Prostate gland (tissue), 2 donors: ENCODE measurements at places on chromosomes 3 and 15. TPM values are rescaled to one million over a fixed set of nuclear protein-coding genes. Genes with fewer than 3 reads are reported as not detected.

DNA sequence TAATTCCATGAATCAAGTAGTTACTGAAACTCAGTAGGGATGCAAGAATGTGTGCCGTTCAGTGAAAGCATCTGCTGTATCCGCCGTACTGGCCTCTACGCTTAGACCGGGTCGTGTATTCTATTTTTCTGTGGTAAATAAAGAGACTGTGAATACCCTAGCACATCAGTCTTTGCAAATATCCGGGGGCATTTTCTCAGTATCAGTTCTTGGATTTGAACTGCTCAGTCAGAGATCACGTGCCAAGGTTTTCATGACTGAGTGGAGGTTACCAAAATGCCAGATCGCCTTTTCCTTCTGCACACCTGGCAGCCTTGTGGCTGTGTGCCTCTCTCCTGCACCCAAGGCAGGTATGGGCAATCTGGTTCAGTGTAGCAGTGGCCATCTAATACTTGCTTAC is 377.0 kb downstream of the OCA2 start:
- H3K36me3 ChIP-seq, result no peaks in the 10 kb centered on the region
- no peak overlapping the region for H3K27ac ChIP-seq
- no peak overlapping the region for H3K4me3 ChIP-seq
- no peaks in the 10 kb centered on the region for H3K27me3 ChIP-seq

- no peak overlapping the region for H3K4me3 ChIP-seq
- no peaks in the 10 kb centered on the region for H3K36me3 ChIP-seq
- DNase-seq, result no peak
- H3K27ac ChIP-seq, result no peak overlapping the region
Measured at GRCh38 chr3:136380530-136380929, 130.4 kb downstream of the PCCB start.

GRCh38 chr3:101077361-101078011 is 84.3 kb upstream of the ABI3BP start:
- no peaks in the 10 kb centered on the region for H3K4me1 ChIP-seq
- no peaks in the 10 kb centered on the region for H3K36me3 ChIP-seq
- no peak for DNase-seq
- no peaks in the 10 kb centered on the region for H3K27me3 ChIP-seq

- no peak for DNase-seq
- H3K36me3 ChIP-seq, result no peaks in the 10 kb centered on the region
- H3K27ac ChIP-seq, result peak overlapping the region; percentile 55
Measured at GRCh38 chr3:149368674-149369497, 8.6 kb downstream of the TM4SF1 start.

DNA sequence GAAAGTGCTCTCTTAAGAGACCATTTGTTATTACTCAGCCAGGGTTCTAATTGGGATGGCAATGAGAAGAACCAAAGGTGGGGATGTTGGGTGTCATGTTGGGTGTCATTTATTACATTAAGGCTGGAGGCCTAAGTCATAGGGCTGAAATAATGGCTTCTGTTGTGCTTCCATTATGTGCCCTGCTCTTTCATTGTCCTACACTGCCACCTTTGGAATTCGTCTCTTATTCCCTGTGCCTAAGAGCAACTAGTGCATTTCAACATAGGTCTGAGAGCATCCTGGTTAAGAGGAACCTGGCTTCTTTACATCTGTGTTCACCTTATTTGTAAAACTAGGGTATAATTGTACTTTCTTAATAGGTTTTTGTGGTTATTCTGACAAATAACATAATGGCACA is 32.2 kb downstream of the RIOX2 start:
- no peaks in the 10 kb centered on the region for H3K27me3 ChIP-seq
- no peaks in the 10 kb centered on the region for H3K36me3 ChIP-seq
- no peaks in the 10 kb centered on the region for H3K4me1 ChIP-seq
- DNase-seq, result no peak

DNA sequence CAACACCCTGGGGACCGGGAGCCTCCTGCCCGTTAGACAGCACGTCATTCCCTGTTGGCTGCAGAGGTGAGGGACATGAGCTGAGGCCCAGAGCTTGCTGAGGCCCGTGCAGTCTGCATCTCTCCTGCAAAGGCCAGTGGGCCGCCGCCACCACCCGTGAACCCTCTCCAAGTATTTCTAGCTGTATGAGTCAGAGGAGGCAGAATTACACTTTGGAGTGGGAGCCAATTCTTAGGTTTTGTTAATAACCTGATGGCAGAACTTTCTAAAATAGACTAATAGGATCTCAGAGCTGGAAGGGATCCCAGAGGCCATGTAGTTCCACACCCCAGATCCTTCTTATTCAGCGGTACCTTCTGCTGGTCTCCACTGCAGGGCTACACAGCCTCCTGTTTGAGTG is 335.2 kb upstream of the CTDSPL start:
- DNase-seq, result peak; percentile 50
- no peak overlapping the region for H3K4me3 ChIP-seq
- H3K4me1 ChIP-seq, result no peaks in the 10 kb centered on the region
- no peaks in the 10 kb centered on the region for H3K36me3 ChIP-seq
- H3K27ac ChIP-seq, result no peak overlapping the region
- H3K27me3 ChIP-seq, result no peaks in the 10 kb centered on the region

DNA sequence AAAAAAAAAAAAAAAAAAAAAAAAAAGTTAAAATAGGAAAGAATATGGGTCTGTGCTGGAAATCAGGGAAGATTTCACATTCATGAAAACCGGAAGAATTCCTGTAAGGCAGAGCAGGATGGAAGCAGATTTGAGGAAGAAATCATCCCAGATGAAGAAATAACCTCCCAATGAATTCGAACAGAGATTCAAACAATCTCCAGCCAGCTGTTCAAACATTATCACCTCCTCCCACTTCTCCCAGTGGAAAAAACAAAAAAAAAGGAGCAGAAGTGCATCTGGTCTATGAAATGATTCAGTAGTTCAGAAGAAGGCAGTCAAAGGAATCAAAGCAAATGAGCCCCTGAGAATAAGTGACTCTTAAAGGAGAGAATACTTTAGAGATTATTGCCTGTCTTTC is 33.1 kb downstream of the CP start:
- H3K36me3 ChIP-seq, result no peaks in the 10 kb centered on the region
- DNase-seq, result no peak
- no peak overlapping the region for H3K27ac ChIP-seq
- no peak overlapping the region for H3K4me3 ChIP-seq
- H3K4me1 ChIP-seq, result no peaks in the 10 kb centered on the region
- no peaks in the 10 kb centered on the region for H3K27me3 ChIP-seq

- no peaks in the 10 kb centered on the region for H3K4me1 ChIP-seq
- H3K36me3 ChIP-seq, result no peaks in the 10 kb centered on the region
Measured at GRCh38 chr3:190718097-190718496, 144.4 kb downstream of the GMNC start.

- H3K27me3 ChIP-seq, result no peaks in the 10 kb centered on the region
- no peaks in the 10 kb centered on the region for H3K4me1 ChIP-seq
- no peak overlapping the region for H3K27ac ChIP-seq
- H3K36me3 ChIP-seq, result no peaks in the 10 kb centered on the region
- DNase-seq, result no peak
Measured at GRCh38 chr3:77467702-77468625, 428.1 kb downstream of the ROBO2 start.

- no peak overlapping the region for H3K4me3 ChIP-seq
- H3K27ac ChIP-seq, result no peak overlapping the region
Measured at GRCh38 chr15:40438712-40439111, 2.0 kb upstream of the BAHD1 start.

GRCh38 chr3:69012800-69013252 is 658 bp downstream of the EOGT start:
- no peaks in the 10 kb centered on the region for H3K36me3 ChIP-seq
- H3K4me3 ChIP-seq, result peak overlapping the region; percentile 76
- H3K27me3 ChIP-seq, result no peaks in the 10 kb centered on the region
- DNase-seq, result peak; percentile 20
- H3K27ac ChIP-seq, result peak overlapping the region; percentile 97
- H3K4me1 ChIP-seq, result peaks cover 9% of the 10 kb centered on the region

- H3K4me3 ChIP-seq, result no peak overlapping the region
- no peak overlapping the region for H3K27ac ChIP-seq
- H3K27me3 ChIP-seq, result no peaks in the 10 kb centered on the region
- no peaks in the 10 kb centered on the region for H3K4me1 ChIP-seq
- DNase-seq, result no peak
Measured at GRCh38 chr15:40050788-40051470, 11.9 kb upstream of the SRP14 start.

GRCh38 chr15:70327856-70328678 is 230.3 kb upstream of the TLE3 start:
- no peaks in the 10 kb centered on the region for H3K36me3 ChIP-seq
- H3K27ac ChIP-seq, result no peak overlapping the region
- H3K27me3 ChIP-seq, result no peaks in the 10 kb centered on the region
- H3K4me3 ChIP-seq, result no peak overlapping the region
- DNase-seq, result no peak

DNA sequence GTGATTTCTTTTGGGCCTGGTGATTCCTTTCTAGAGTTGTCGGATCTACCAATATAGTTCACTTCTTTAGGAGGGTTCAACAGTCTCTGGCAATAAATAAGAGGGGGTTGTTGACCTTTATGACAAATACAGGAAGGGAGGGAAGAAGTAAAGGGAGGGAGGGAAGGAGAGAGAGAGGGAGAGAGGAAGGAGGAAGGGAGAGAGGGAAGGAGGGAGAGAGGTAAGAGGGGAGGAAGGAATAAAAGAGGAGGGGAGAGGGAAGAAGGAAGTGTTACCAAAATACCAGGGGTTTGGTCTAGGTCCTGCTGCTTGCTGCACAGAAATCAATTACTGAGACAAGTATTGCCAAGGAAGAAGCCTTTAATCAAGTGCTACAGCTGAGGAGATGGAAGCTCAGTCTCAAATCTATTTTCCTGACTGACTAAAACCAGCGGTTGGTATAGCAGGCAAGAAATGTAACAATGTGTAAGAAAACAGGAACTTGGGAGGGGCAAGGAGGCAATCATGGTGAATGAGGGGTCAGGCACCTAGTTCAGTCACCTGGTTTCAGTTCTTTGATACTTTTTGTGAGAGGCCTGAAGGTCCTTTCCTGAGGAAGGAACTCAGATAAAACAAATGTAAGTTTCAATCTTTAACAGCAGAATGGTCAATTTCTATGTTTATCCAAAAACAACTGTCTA is 14.1 kb upstream of the TMEM40 start:
- no peak overlapping the region for H3K4me3 ChIP-seq
- no peaks in the 10 kb centered on the region for H3K4me1 ChIP-seq
- no peak overlapping the region for H3K27ac ChIP-seq
- H3K27me3 ChIP-seq, result no peaks in the 10 kb centered on the region
- DNase-seq, result no peak
- H3K36me3 ChIP-seq, result no peaks in the 10 kb centered on the region

DNA sequence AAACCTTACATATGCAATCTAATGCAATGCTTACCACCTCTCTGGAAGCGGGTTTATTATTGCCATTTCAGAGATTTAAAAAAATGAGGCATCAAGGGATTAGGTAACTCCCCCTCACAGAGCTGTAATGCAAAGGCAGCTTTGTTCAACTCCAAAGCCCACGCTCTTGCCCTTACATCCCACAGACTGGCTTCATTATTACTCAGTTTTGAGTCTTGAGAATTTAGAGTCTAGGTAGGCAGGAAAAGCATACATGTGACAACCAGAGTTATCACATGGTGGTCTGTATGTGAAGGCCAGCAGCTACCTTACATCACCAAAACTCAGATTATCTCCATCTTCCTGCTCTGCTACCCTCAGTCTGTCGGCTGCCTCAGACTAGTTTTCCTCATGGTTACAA is 326.9 kb downstream of the UACA start:
- DNase-seq, result no peak
- no peaks in the 10 kb centered on the region for H3K27me3 ChIP-seq
- no peak overlapping the region for H3K4me3 ChIP-seq
- H3K36me3 ChIP-seq, result no peaks in the 10 kb centered on the region

- no peaks in the 10 kb centered on the region for H3K36me3 ChIP-seq
- H3K4me1 ChIP-seq, result no peaks in the 10 kb centered on the region
- H3K27me3 ChIP-seq, result no peaks in the 10 kb centered on the region
- H3K27ac ChIP-seq, result no peak overlapping the region
- DNase-seq, result no peak
Measured at GRCh38 chr3:129614927-129615363, 8.5 kb upstream of the PLXND1 start.

- H3K36me3 ChIP-seq, result no peaks in the 10 kb centered on the region
- no peak overlapping the region for H3K4me3 ChIP-seq
- H3K27ac ChIP-seq, result no peak overlapping the region
- no peaks in the 10 kb centered on the region for H3K4me1 ChIP-seq
- no peak for DNase-seq
Measured at GRCh38 chr15:36936613-36937012, 163.7 kb downstream of the MEIS2 start.

GRCh38 chr15:60264566-60264965 is 133.2 kb downstream of the ANXA2 start:
- H3K27ac ChIP-seq, result peak overlapping the region; percentile 2
- no peaks in the 10 kb centered on the region for H3K36me3 ChIP-seq
- H3K27me3 ChIP-seq, result no peaks in the 10 kb centered on the region
- no peak overlapping the region for H3K4me3 ChIP-seq
- DNase-seq, result peak; percentile 9
- no peaks in the 10 kb centered on the region for H3K4me1 ChIP-seq

GRCh38 chr3:38325256-38325655 is 21.3 kb upstream of the XYLB start:
- no peak for DNase-seq
- no peaks in the 10 kb centered on the region for H3K36me3 ChIP-seq
- H3K27ac ChIP-seq, result no peak overlapping the region
- no peaks in the 10 kb centered on the region for H3K4me1 ChIP-seq

DNA sequence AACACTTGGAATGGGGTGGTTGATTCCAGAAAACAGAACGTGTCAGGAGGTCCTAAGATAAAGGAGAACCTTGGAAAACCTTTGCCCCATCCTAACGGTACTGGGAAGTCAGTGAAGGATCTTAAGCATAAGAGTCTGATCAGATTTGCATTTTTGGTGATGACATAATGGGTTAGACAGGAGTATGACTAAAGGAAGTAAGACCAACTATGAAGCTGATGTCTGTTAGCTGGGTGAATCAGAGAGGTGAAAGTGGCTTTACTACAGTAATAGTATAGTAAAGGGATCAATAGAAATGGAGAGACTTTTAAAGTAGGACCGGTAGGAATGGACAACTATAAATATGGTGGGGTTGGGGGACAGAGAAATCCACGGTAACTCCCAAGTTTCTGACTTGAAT is 12.6 kb downstream of the GTF2A2 start:
- no peaks in the 10 kb centered on the region for H3K27me3 ChIP-seq
- no peak overlapping the region for H3K27ac ChIP-seq
- H3K4me3 ChIP-seq, result no peak overlapping the region
- no peaks in the 10 kb centered on the region for H3K4me1 ChIP-seq

GRCh38 chr15:62559381-62559733 is 394.3 kb upstream of the C2CD4B start:
- H3K4me3 ChIP-seq, result no peak overlapping the region
- H3K27me3 ChIP-seq, result no peaks in the 10 kb centered on the region
- H3K27ac ChIP-seq, result no peak overlapping the region
- DNase-seq, result no peak
- peaks cover 10% of the 10 kb centered on the region for H3K4me1 ChIP-seq

GRCh38 chr3:104514776-104515175 is 851.9 kb upstream of the ALCAM start:
- no peak for DNase-seq
- no peaks in the 10 kb centered on the region for H3K36me3 ChIP-seq
- no peak overlapping the region for H3K4me3 ChIP-seq
- no peaks in the 10 kb centered on the region for H3K27me3 ChIP-seq
- H3K4me1 ChIP-seq, result no peaks in the 10 kb centered on the region

Gene CPN2
- not detected for total RNA-seq

Gene CATSPER2
- total RNA-seq, result 3.5 TPM

Gene SERINC4
- 3.9 TPM for total RNA-seq

Gene FAM43A
- total RNA-seq, result 39.6 TPM

Gene PPP1R14D
- 0.97 TPM for total RNA-seq

Gene HESX1
- total RNA-seq, result 0.23 TPM

Gene IVD
- total RNA-seq, result 112 TPM

Gene DGKG
- total RNA-seq, result 2.2 TPM

Gene CELF6
- total RNA-seq, result 7.3 TPM

Gene EIF1B
- 26.5 TPM for total RNA-seq

Gene HYKK
- 11.2 TPM for total RNA-seq

Gene GASK1A
- total RNA-seq, result 17.5 TPM
